ENCODE measurements at places on chromosomes 16 and 17. TPM values are rescaled to one million over a fixed set of nuclear protein-coding genes. Genes with fewer than 3 reads are reported as not detected.

Gene ASGR1
- total RNA-seq: 3.5 TPM

Gene CCL23
- not detected for total RNA-seq

Gene KIF2B
- not detected for total RNA-seq

Gene CD79B
- not detected for total RNA-seq

Gene RUNDC3A
- not detected for total RNA-seq

Gene ZNF267
- 5.7 TPM for total RNA-seq

Gene ITGA3
- total RNA-seq: 236 TPM

Gene MOSMO
- total RNA-seq: 18.7 TPM

Gene RAMP2
- total RNA-seq: 1.9 TPM

Gene KCTD2
- total RNA-seq: 20.8 TPM

Gene SPNS2
- total RNA-seq: not detected

Gene NKD1
- not detected for total RNA-seq

Gene PRSS53
- total RNA-seq: under 0.01 TPM

Gene HOXB4
- total RNA-seq: 2.6 TPM

Gene DHRS7C
- total RNA-seq: not detected

Gene B9D1
- 49.8 TPM for total RNA-seq

Gene TTLL6
- total RNA-seq: not detected

Gene IL34
- total RNA-seq: 2.3 TPM

Gene NPIPA8
- total RNA-seq: not detected

Gene ABAT
- total RNA-seq: 3.5 TPM

Gene PRR35
- not detected for total RNA-seq

Gene ABCC12
- not detected for total RNA-seq

Gene ABCA5
- total RNA-seq: 5.5 TPM

Gene KRTAP2-3
- 0.89 TPM for total RNA-seq

Gene UTS2R
- not detected for total RNA-seq

Gene NMT1
- total RNA-seq: 113 TPM

Gene SOCS1
- 5.5 TPM for total RNA-seq

Gene SOST
- total RNA-seq: not detected

Gene KCNAB3
- total RNA-seq: 1.2 TPM

Gene ZNF771
- total RNA-seq: 9.9 TPM

Gene RNF222
- total RNA-seq: not detected

Gene NUDT7
- total RNA-seq: 22.5 TPM

Gene PRKCB
- not detected for total RNA-seq

Gene HOXB7
- 7.1 TPM for total RNA-seq

Gene GSDMA
- not detected for total RNA-seq

Measured in myometrial cell (primary cell).